ENCODE measurements at places on chromosomes 16 and 17.
A peak's percentile ranks its signal among the peaks of the same experiment; 100 is the strongest.

DNA sequence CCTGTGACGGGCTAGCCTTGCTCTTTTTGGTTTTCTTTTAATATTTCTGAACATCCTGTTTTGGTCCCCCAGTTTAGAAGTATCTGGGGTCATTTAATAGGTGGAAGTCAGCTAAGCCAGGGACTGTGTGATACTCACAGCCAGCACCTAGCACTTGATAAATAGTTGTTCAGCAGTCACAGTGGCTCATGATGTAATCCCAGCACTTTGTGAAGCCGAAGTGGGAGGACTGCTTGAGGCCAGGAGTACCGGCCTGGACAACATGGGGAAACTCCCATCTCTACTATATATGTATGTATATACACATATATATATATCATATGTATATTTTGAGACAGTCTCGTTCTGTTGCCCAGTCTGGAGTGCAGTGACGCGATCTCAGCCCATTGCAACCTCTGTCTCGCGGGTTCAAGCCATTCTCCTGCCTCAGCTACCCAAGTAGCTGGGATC lies 1.8 kb upstream of the ZNRF1 start:
- no peak for DNase-seq

- no peak for DNase-seq
Observed at GRCh38 chr17:78725448-78726021, 56.5 kb downstream of the CYTH1 start.

- no peak for DNase-seq
Observed at GRCh38 chr16:978403-978802, 3.2 kb upstream of the SOX8 start.

- DNase-seq = no peak
Observed at GRCh38 chr17:4960279-4960922, 7.2 kb downstream of the SPAG7 start.

- no peak for DNase-seq
Observed at GRCh38 chr16:57133031-57133430, 40.6 kb downstream of the CPNE2 start.

DNA sequence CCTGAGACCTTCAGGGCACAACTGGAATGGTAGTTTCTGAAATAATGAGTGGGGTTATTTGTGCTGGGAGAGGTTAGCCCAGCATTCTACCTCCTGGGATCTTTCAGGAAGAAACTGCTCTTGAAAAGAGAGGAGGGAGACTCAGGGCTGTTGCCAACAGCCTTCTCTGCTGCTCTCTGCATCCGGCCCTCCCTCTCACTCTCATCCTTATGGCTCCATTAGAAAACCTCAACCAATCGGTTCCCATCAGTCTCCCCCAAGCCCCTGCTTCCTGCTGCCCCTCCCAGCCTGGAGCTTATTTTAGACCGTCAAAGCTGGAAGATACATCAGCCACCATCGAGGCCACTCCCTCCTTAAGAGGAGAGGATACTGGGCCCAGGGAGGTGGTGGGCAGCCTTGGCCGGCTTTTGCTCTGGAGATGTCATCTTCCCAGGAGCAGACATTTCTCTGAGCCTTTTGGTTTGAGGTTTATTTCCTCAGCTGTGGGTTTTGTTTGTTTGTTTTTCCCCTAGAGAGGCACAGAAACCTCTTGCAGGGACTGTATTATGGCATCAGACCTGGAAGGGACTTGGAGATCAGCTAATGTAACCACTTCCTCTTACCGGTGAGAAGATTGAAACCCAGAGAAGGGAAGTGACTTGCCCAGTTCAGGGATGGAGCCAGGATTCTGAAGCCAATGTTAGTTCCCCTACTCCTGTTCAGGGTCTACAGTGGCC lies 2.7 kb downstream of the MPRIP start:
- DNase-seq = peak; percentile 79

GRCh38 chr17:81056312-81056711 lies 21.4 kb downstream of the BAIAP2 start:
- DNase-seq = no peak

GRCh38 chr16:83403761-83404160 lies 404.0 kb upstream of the HSBP1 start:
- DNase-seq = peak; percentile 85

- no peak for DNase-seq
Observed at GRCh38 chr17:7825206-7825990, 8.6 kb upstream of the KDM6B start.

DNA sequence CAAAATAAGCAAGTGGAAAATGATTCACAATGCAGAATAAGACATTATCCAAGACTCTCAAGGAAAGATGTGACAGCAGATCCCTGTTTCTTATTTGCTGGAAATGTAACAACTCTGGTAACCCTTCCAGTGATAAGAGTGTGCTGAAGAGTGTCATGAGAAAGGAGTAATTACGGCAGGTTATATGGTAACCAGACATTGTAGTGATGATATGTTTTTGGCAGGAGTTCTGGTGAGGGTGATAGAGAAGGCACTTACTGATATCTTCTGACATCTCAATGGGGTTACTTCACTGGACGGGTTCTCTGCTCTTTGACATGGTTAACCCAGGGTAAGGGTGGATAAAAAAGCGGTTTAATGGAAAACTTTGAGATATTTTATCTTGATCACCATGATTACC lies 1270.9 kb downstream of the CDH11 start:
- no peak for DNase-seq

DNA sequence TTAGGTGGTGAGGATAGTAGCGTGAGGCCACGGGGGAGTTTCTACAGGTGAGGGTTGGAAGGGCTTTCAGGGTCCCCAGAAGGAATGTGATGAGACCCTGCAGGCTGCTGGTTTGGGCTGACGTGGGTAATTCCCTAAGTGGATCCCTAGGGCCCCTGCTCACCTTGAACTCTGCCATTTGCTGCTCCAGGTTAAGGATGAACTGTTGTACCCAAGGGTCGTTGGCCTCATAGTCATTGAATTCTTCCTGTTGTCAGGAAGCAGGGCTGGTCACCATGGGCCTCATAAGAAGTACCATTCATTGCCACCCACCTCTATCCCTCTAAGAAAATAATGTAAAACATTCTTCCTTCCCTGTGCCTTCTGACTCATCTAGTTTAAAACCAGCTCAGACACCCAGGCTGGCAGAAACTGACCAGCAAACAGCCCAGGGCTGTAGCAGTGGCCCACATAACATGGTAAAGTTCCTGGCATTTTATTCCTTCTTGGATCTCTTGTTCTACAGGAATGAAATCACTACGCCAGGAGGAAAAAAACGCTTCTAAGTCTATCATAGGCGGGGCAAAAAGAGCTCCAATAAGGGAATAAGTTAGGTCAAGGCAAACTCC lies 27.6 kb downstream of the FCSK start:
- peak; percentile 57 for DNase-seq

- DNase-seq = no peak
Observed at GRCh38 chr16:50153596-50154419, 702 bp downstream of the TENT4B start.

DNA sequence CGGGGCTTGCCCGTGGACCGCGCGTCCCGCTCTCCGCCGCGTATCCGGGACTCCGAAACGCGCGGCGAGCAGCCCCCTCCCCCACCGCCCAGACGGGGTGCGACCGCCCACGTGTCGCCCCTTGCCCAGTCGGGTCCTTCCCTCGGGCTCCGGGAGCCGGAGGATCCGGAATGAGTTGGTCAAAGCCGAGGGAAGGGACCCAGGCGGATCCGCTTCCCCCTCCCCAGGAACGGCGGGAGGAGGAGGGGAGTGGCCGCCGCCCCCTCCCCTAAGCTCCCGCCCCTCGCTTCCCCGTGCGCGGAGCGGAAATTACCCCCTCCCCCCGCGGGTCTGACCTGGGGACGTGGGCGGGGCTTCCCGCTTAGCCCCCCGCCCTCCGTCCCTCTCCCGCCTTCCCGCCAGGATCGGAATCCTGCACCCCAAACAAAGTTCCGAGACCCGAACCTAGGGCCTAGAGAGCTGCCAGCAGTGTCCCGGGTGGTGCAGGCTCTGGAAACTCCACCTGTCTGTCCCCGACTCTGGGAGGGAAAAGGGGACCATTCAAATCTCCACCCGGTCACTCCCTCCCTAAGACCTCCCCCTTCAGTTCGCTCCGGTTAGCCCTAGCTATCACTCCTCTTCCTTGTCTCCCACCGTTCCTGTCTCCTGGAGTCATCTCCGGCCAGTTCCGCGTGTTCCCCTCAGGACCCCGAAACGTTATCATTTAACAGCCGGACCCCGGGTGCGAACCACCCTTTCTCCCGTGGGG lies 1.0 kb upstream of the IGF2BP1 start:
- no peak for DNase-seq

DNA sequence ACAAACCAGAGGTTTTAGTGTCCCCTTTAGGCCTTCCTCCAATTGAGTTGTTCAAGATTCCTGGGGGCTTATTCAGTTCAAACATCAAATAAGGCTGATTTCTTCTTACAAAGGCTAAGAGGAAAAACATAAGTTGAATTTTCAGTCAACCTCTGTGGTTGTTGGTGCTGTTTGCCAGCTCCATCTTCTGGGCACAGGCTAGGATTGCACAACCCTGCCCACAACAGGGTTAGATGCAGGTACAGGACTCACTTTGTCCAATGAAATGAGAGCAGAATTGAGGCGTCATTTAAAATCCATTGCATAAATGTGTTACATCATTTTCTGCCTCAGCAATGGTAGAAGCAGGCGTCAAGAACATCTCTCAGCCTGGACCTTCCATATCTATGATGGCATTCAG lies 173.3 kb downstream of the PMP22 start:
- no peak for DNase-seq

GRCh38 chr17:78993241-78993956 lies 13.7 kb upstream of the LGALS3BP start:
- DNase-seq = peak; percentile 41
